Esophagus muscularis mucosa (tissue), 4 donors: ENCODE measurements at places on chromosomes 13 and 19.

- DNase-seq: no peak
Observed at GRCh38 chr13:24141333-24141910, 19.1 kb upstream of the SPATA13 start.

GRCh38 chr19:10535613-10536012 lies 8.1 kb upstream of the ATG4D start:
- DNase-seq: no peak

GRCh38 chr13:107961849-107962608 lies 253.3 kb downstream of the LIG4 start:
- no peak for DNase-seq

- DNase-seq: no peak
Observed at GRCh38 chr13:106090001-106090400, 445.5 kb downstream of the EFNB2 start.

- no peak for DNase-seq
Observed at GRCh38 chr13:111947876-111948275, 119.1 kb upstream of the SOX1 start.

GRCh38 chr19:6739390-6739882 lies at the start of gene TRIP10:
Gene TRIP10, plus strand, starts transcription at chr19:6739680. Its CDS starts 82 bp downstream, at chr19:6739762.
- DNase-seq: peak; percentile 97

DNA sequence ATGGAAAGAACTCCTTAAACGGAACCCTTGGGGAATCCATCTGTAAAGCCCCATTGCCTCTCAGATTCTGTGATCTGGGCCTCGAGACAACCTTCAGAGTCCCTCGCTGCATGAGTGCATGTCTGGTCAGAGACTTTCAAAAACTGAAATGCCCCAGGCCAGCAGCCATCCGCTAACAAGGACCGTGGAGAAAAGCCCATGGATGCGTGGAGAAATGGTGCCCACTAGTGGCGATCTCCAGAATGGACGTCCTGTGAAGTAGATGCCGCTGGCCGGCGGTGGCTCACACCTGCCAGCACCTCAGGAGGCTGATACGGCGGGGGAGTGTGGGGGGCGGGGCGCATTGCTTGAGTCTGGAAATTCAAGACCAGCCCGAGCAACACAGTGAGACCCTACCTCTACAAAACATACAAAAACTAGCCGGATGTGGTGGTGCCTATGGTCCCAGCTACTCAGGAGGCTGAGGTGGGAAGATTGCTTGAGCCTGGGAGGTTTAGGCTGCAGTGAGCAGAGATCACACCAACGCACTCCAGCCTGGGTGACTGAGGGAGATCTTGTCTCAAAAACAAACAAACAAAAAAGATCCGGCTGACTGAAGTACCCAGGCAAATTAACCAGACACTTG lies 7.9 kb upstream of the CDC16 start:
- peak; percentile 98 for DNase-seq

- DNase-seq: no peak
Observed at GRCh38 chr13:33644581-33645543, 173.1 kb upstream of the RFC3 start.

GRCh38 chr19:39014037-39014436 lies 18.3 kb downstream of the FBXO27 start:
- DNase-seq: no peak

- no peak for DNase-seq
Observed at GRCh38 chr19:17703824-17704463, 15.3 kb upstream of the MAP1S start.

DNA sequence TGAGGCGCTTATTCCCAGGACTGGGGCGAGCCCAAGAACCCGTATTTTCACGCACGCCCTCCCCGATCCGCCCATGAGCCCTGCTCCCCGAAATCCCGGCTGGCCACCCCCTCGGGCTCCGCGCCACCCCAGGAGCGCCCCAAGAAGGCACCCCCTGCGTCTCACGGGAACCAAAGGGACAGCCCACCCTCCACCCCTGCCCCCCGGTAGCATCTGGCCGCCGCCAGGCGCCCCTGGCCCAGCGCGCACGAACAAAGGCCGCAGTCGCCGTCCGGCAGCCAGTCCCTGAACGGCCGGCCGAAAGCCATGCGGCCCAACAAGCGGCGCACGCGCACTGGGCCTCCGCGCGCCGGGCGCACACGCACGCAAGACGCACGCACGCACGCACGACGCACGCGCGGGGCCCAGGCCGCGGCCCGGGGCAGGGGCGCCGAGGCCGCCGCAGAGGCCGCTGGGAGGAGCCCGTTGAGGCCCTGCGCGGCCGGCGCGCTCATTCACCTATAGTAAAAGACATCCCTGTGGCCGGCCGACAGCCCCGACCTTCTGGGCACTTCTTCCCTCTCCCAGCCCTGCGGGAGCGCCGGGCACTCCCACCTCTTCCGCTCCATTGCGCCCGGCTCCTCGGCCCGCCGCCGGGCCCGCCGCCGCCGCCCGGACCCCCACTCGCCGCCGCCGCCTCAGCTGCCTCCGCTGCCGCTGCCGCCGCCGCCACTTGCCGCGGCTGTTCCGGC lies 476 bp downstream of the MBD3 start:
- DNase-seq: peak; percentile 93

GRCh38 chr13:23753458-23753857 lies 135.7 kb downstream of the MIPEP start:
- no peak for DNase-seq

GRCh38 chr19:52590728-52591127 lies 20.6 kb downstream of the ZNF701 start:
- no peak for DNase-seq

- DNase-seq: no peak
Observed at GRCh38 chr13:110001670-110002275, 215.4 kb upstream of the IRS2 start.

DNA sequence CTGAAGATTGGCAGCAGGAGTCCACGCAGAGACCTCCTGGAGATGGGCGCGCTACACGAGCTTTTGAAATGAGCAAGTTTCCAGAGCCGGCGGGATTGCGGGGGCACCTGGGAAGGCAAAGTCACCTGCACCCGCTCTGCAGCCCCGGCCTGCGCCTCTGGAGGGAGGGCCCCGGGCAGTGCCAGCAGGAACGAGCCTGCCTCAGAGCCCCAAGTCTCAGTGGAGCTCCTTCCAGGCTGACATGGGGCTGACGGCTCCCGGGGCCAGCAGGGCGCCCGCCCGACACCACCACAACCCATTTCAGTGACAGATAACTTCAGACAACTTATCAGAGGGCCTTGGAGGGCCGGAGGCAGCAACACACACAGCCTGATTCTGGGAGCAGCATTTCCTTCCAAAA lies 45.0 kb downstream of the RASA3 start:
- DNase-seq: no peak

DNA sequence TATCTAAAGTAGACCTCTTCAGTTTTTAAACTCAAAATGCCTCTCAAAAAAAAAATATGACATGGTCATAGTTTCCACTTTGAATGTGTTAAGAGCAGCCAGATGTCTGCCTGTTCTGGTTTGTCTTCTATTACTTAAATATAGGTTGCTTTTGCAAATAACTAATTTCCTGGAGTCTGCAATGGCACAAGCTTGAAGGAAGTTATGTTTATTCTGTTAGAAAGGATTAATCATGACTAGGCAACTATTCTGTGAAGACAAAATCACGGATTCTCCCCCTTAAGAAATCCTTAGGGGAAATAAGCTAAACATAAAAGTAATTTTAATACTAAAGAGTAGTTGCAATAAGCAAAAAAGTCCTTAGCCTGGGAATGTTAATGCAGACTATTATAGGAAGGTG lies 26.3 kb downstream of the SKA3 start:
- DNase-seq: no peak

GRCh38 chr13:60617991-60618733 lies 221.1 kb downstream of the TDRD3 start:
- DNase-seq: no peak

GRCh38 chr13:55437162-55437561 lies 1703.6 kb upstream of the PRR20A start:
- DNase-seq: no peak

DNA sequence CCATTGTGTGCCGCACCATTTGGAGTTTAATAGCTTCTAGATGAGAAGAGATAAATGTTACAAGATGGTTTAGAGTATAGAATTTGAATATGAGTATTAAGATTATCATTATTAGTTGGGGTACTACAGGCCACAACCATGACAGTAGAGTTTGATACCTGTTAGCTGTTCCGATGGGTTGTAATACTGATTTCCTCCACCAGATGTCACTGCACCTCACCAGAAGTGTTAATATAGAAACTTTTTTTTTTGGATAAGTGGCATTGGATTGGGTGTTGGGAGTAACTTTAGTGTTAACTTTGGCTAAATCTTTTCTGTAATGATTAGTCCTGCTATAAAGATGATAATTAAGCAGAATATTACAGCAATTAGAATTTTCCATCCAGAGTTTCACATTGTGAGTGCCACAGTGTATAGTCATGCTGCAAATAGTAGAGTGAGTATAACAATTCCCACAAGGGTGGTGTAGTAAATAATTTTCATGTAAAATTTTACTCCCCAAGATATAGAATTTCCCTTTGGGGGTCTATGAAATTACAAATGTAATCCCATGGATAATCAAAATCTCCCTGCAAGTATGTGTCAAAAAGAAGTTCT lies 56.3 kb downstream of the PSG3 start:
- DNase-seq: no peak

GRCh38 chr13:113273851-113274590 lies 23.0 kb upstream of the LAMP1 start:
- DNase-seq: no peak

DNA sequence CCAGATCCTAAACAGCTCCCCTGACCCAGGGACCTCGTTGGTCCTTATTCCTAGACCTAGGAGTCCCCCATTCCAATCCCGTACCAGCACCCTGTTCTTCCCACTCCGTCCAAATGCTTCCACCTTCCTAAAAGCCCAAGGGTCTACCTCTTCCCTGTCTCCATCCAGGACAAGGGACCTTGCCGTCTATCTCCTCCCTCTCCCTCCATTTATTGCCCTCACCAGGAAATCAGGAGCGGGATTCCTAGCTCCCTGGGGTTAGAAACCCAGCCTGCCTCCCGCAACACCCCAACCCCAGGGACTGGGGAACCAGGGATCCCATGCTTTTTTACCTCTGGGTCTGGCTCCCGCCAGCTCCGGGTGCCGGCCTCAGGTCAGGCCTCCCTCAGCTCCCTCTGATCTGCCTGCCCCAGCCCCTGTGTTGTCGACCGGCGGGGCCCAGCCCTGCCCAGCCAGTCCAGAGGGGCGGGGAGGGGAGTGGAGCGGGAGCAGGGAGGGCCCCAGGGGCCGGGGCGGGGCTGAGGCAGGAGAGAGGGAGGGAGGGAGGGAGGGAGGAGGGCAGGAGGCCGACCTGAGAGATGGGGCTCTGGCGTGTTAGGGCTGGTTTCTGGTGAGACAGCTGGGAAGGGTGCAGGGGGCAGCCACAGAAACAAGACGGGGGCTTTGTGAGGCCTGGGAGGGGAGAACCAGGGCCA lies at the start of gene B3GNT8:
TSS of gene B3GNT8 (minus strand) at position 423 of the 695 bp plus-strand sequence. CDS start 596 bp downstream, outside the sequence.
- peak; percentile 95 for DNase-seq

DNA sequence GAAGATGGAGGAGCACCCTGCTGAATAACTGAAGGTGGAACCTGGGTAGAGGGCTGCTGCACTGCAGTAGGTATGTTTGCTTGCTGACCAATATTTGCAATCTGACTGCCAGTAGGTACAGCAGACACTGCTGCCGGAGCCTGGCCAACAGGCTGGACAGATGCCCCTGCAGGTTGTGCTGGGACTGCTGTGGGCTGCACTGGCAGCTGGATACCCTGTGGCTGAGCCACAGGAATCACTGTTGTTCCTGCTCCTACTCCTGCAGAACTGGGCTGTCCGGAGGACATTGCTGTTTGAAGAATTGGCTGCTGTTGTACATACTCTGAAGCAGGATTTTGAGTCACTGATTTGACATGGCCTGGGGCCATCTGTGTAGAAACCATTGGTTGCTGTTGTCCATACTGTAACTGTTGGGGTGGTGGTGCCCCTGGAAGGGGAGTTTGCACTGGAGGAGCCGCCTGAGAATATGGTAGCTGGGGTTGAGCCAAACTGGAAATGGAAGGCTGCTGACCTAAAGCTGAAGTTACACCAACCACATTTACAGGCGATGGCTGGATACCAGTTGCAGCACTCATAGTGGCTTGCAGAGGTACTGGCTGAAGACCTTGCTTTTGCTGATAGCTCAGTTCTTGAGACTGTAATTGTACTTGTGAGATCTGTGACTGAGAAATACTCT lies 2.2 kb downstream of the TSC22D1 start:
- DNase-seq: no peak

GRCh38 chr19:16400911-16401591 lies 70.7 kb downstream of the EPS15L1 start:
- DNase-seq: no peak

GRCh38 chr13:65889368-65889767 lies 1340.8 kb downstream of the PCDH9 start:
- no peak for DNase-seq

DNA sequence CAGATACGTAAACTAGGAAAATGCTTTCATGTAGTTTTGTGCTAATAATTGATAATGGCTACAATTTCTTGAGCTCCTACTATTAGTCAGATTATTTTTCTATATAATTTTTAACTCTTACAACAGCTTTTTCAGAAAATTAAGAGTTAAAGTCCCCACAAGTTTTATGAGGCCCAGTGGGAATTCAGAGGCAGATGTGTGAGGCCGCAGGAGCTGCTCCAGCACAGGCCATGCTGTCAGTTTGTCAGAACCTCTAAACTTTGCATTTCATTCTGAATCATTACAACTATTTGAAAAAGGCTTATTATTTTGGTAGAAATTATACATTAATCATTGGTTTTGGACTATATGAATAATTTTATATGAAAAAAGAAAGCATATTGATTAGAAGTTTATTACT lies 370.8 kb downstream of the MYO16 start:
- no peak for DNase-seq

DNA sequence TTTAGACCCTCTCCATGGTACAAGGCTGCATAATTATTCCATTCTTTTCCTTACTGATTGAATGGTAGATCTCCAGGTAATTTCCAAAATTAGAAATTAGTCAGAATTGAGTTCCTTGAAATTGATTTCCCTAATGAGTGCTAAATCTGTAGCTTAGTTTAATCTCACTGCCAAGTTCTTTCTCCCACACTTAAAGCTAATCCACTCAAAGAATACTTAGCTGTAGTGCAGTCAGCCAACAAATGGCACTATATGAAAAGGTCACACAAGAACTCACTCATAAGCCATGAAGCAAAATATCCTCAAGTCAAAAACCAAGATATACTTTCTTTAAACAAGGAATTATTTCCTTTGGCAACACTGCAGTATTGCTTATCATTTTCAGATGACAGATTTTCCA lies 62.0 kb downstream of the XPO4 start:
- no peak for DNase-seq

- no peak for DNase-seq
Observed at GRCh38 chr13:99307648-99308339, 595 bp upstream of the GPR183 start.

DNA sequence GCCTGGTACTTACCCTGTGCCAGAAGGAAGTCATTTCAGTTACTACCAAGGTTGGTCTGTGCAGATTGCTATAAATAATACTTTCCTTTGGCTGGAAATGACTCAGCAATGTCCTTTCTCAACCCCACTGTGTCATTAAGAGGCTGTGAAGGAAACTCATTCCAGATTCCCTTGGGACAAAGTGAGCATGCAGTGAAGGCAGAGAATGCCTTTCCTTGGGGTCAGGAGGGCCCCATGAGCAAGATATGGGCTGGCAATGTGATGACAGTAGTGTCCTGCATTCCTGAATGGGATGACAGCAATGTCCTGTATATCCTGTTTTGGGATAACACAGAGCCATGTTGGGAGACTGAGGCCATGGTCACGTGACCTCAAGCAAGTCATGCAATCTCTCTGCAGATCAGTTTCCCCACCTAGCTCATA lies 213.1 kb upstream of the TMTC4 start:
- no peak for DNase-seq
